Brain (organoid and tissue), 16 donors: ENCODE measurements at places on chromosomes 3 and 15. TPM values are rescaled to one million over a fixed set of nuclear protein-coding genes. Genes with fewer than 3 reads are reported as not detected.

DNA sequence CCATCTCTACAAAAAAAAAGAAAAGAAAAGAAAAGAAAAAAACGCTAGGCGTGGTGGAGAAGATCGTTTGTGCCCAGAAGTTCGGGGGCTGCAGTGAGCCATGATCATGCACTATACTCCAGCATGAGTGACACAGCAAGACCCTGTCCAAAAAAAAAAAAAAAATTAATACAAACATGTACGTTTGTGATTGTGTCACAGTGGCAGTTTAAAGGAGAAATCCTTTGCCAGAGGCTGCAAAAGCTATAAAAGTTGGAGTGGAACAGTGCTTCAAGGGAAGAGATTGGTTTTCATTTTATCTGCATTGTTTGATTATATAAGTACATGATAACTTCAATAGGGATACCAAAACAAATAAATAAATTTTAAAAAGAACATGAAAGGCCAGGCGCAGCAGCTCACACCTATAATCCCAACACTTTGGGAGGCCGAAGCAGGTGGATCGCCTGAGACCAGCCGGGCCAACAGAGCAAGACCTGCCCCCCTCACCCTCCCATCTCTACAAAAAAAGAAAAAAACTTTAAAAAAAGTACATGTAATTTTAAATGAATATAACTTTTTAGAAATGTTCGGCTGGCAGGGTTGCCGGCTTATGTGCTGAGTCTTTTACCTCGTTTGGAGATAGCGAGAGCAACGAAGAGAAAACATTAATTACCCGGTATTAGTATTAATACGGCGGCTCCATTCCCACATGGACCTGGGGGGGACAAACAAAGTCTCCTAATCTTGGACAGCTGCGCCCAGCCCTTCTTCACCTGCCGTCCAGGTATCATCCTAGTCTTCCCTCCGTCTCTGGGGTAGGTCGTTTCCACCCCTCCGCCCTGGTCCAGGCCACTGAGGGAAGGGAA is 573 bp upstream of the DIS3L start:
- no peak for DNase-seq

ALDH1A3 gene
- 1.8 TPM for polyA plus RNA-seq

PLOD2 gene
- polyA plus RNA-seq = 1.7 TPM

DNA sequence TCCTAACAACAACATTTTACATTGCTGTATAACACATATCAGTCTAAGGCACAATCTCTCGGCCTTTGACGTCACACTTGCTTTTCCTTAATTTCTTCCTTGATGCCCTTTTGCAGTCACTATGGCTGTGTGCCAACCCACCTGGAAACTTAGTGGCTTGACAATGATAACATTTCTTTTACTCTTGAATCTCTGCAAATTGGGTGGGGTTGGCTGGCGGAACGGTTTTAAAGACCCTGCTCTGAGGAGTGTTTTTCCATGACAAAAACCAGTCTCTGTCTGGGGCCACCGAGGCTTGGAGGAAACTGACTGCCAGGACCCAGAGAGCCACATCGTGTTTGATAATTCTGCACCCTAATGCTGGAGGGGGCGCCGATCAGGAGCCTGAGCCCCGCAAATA is 115.6 kb downstream of the KLF13 start:
- no peak for DNase-seq

STRIT1 gene
- polyA plus RNA-seq = not detected

GRCh38 chr3:105553851-105554250 is 187.1 kb downstream of the ALCAM start:
- no peak for DNase-seq

NLGN1 gene
- polyA plus RNA-seq = 6.3 TPM

GRCh38 chr3:59872128-59872527 is 822.3 kb upstream of the CFAP20DC start:
- DNase-seq = no peak

- DNase-seq = no peak
Observed at GRCh38 chr3:119858957-119859356, 77.1 kb downstream of the NR1I2 start.

- DNase-seq = no peak
Observed at GRCh38 chr15:38304481-38304880, 51.8 kb downstream of the SPRED1 start.

GRCh38 chr3:30682434-30683155 is 76.2 kb downstream of the TGFBR2 start:
- no peak for DNase-seq

CTXN2 gene
- 0.90 TPM for polyA plus RNA-seq

TNFSF10 gene
- 4.1 TPM for polyA plus RNA-seq

GRCh38 chr15:78406016-78406585 is 31.9 kb upstream of the IREB2 start:
- DNase-seq = no peak

GRCh38 chr3:31968369-31968926 is 12.6 kb downstream of the OSBPL10 start:
- no peak for DNase-seq
